Stimulated activated CD8-positive, alpha-beta memory T cell treated with anti-CD3 and anti-CD28 coated beads, Interleukin-15, amount 100 ng/mL, for 1 hour (primary cell): ENCODE measurements at places on chromosomes 16 and 17.

DNA sequence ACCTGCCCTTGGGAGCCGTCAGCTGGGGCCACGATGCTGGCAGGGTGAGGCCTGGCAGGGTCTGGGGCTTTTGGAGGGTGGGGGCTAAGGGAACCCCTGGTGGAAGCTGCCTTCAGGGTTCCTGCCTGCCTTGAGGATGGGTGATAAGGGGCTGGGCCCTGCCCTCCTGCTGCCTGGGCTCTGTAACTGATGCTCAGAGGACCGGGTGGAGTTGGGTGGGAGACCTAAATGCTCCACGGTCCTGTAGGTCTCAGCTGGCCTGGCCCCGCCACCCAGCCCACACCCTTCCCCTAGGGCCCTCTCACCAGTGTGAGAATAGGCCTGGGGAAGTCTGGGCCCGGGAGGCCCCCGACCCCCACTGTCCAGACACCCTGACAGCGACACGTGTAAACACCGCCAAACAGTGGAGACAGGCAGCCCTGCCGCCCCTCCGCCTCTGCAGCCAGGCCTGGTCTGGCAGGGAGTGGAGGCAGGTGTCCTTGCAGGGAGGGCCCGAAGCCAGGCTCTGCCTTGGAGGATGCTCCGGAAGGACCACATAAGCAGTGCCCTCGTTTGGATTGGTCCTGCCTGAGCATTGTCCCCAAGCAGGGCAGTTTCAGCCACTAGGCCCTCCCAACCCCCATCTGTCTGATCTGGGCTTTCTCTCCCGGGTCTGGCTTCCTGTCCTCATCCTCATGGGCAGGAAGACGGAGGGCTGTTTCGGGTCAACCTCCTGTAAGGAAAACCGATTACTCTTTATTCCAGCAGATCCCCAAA, 6.5 kb upstream of the BAHCC1 start:
- no peak for DNase-seq

DNA sequence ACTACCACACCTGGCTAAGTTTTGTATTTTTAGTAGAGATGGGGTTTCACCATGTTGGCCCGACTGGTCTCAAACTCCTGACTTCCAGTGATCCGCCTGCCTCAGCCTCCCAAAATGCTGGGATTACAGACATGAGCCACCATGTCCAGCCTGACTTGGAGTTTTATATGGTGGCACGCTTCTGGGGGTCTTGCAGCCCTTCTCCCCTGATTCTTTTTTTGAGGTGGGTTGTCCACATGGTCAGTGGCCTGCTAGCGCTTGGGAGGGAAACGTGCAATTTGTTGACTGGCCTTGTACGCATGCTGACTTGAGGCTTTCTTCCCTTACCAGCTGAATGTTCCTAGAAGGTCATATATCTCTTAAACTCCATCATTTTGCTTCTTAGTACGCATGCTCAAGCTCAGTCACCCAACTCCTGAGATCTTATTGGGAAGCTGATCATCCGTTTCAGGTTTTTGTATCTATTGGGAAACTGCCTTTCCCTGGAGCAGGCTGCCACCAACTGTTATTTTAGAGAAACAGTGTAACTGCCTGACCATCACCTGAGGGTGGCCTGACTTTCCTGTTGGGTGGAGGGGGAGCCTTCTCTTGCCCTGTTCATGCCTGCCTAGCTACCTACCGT, 13.7 kb upstream of the LDHD start:
- no peak for DNase-seq

- DNase-seq, result peak; percentile 20
Measured at GRCh38 chr17:19867079-19867328, 732 bp downstream of the ULK2 start.

GRCh38 chr16:4776141-4776705, 9.3 kb upstream of the ZNF500 start:
- no peak for DNase-seq

GRCh38 chr17:74473294-74473693, 6.9 kb downstream of the CD300A start:
- no peak for DNase-seq

DNA sequence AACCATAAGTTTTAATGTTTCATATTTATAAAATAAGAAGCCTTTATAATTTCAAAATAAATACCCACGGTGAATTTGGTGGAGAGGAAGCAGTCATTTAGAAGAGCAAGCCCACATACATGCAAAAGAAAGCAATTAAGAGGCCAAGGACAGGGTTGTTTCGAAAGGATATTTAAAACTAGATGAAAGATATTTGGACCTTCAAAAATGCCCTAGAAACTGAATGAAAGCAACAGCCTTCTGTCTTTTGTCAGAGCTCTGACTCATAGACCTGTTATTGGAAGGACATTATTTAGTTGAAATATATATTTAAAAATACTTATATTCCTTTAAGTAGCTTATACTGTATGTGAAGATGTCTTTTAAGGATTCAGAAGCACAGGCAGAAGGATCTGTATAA, 8.6 kb upstream of the METTL9 start:
- DNase-seq, result no peak

DNA sequence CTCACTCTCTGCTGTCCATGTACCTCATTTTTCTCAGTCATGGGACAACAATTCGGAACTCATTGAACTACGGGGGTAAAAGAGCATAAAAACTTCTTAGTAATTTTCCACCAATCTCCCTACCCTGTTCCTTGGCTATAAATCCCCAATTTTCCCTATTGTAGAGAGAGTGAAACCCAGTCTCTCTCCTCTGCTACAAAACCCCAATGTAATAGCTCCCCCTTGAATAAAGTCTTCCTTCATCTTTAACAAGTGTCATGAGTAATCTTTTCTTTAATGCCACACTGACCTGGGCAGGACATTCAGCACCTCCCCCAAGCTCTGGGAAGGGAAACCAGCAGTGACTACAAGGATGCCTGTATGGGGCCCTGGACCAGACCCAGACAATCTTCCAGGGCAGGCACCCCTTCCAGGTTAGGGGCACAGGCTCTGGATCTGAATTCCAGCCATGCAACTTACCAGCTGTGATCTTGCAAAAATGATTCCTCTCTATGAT, 10.2 kb upstream of the EIF1 start:
- no peak for DNase-seq

DNA sequence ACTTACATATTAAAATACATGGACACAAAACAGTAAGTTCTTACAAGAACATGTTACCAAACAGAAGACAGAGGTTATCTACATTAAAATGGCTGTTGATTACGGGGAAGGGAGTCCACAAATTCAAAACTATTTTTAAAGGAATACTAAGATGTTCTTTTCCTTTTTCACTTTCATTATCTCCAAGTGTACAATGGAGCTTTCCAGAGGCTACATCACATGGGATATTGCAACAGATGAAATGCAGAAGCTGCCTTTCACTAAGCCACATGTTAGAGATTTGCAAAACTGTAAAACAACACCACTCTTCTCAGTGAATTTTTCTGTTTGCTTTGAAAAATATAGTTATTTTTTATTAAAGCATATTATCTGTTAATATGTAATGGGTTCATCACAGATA, 53.6 kb downstream of the XPO6 start:
- no peak for DNase-seq

DNA sequence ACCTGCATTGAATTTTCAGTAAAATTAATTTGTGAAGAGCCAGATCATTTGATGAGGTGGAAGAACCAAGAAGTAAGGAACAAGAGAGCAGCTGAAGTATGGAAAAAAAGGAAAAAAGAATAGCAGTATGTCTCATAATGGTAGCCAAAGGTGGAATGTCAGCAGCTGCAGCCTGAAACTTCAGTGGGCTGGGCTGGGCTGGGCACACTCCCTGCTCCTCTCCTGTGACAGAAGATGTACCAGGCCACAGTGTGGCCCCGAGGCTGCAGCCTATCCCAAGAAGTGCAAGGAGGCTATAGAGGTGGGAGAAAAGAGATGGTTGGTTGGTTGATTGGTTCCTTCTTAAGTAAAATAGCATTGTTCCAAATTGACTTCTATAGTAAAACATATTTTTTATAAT, 84.5 kb downstream of the TNRC6C start:
- DNase-seq, result no peak

DNA sequence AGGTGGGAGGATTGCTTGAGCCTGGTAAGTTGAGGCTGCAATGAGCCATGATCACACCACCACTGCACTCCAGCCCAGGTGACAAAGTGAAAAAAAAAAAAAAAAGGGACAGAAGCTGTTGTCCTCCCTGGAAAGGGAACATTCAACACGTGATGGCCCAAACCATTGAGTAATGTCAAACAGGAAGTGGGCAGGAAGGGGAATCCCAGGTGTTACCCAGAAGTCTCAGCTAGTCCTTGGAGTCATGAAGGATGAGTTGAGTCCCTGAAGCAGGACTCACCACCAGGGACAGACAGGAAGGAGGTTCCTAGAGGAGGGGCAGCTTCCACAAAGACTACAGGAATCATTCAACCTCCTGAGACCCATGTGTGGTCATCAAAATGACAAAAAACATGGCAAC, 19.8 kb upstream of the CMIP start:
- no peak for DNase-seq

DNA sequence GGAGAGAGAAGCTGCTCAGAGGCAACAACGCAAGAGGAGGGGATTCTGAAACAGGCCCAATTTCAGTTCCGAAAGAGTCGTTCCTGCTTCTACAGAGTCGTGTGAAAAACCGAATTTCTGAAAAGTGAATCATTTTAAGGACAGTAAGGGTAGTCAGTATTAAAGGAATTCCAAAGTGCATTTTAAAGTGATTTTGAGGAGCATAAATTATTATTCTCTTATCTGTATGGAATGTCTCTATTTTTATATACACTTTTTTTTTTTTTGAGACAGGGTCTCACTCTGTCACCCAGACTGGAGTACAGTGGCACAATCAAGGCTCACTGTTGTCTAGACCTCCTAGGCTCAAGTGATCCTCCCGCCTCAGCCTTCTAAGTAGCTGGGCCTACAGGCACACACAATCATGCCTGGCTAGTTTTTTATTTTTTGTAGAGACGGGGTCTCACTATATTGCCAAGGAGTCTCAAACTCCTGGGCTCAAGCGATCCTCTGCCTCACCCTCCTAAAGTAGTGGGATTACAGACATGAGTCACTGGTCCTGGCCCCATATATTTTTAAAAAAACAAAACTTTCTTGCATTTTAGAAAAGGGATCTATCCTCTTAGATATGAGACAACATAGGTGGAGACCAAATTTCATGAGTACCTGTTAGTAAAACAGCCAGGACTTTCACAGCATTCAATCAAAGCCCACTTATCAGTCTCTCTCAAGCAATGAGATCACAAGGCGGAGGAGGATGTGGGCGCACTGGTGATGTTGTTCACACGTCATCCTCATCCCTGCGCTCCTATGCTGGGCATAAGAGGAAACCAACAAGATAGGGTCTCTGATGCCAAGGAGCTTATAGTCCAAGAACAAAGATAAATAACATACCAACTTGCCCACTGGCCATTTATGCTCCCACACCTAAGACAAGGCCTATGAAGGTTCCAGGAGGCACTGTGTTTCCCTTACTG, 53.2 kb downstream of the SMG6 start:
- DNase-seq, result no peak

GRCh38 chr16:80298676-80299075, 242.1 kb upstream of the DYNLRB2 start:
- no peak for DNase-seq

DNA sequence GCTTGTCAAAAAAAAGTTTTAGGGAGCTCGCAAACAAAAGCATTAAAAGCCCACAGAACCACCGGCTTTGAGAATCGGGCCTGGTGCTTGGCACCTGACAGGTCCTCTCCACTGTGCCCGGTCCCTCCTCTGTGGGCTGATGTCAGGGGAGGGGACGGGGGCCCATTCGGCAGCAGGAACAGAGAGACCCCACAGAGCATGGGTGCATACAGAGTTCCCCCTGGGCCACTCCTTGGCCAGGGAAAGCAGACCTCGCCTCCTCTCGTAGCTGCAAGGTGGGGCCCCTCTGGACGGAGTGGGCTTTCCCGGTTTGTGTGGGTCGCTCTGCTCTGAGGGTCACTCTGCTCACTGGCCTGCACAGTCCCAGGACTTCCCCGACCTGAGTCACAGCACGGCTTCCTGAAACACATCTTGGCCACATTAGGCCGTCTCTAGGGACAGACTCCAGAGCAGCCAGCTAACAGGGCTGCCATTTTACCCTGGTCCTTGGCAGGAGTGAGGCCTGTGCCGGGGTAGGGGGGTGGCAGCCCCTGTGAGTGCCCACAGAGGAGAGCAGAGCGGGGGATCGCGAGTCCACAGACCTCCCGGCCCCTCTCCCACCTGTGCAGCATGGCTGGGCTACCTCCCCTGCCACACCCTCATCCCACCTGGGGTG, 11.1 kb downstream of the CBFA2T3 start:
- DNase-seq, result no peak

- DNase-seq, result no peak
Measured at GRCh38 chr17:32268734-32269288, 3.2 kb downstream of the RHBDL3 start.

- DNase-seq, result no peak
Measured at GRCh38 chr16:69244336-69244735, 57.4 kb downstream of the SNTB2 start.

DNA sequence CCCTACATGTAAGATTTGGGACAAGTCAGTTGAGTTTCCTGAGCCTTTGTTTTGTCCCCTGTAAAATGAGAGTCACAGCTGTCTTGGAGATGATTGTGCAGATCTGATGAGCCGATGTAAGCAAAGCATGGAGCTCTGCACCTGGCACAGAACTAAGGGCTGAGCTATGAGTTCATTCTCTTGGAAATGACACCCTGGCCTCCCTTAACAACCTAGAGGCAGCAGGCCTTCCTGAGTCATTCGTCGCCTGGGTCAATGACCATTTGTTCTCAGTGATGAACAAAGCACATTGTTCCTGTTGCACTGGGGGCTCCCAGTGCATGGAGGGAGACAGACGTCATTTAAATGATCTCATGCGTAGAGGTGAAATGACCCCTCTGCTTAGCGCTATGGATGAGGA, 62.8 kb upstream of the GCSH start:
- DNase-seq, result no peak

DNA sequence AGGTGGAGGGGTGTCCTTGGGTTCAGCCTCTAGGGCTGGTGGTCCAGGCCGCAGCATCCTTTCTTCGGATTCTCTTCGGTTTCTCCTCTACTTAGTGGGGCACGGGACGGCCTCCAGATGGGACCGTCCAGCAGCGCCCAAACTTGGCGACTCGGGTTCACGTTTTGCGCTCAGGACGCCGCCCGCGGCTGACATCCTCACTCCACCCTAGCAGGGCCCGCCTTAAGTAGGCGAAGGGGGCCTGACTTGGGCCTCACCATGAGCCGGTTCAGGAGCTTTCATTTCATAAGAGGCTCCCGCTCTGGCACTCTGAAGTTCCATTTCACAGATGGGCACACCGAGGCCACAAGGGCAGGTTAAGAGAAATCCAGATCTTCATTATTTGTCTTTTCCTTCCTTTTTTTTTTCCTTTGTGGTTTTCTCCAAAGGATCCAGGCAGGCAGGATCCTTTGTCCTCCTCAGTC, 141.2 kb downstream of the SEC14L1 start:
- DNase-seq, result no peak

DNA sequence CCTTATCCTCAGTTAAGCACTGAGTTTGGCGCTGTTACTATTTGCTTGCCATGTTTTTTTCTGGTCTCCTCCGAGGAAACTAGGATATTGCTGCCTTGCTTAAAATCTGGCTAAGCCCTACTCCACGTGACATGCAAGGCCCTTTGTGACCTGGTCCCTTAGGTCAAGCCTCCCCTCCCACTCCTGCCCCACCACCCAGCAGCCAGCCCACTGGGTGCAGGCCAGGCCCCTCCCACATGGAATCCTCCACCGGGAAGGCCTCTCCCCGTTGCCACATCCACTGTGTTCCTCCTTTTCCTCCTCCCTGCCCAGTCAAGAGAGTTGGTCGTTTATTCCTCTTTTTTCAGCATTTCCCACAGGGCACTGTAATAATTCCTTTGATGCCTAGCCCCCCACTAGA, 16.2 kb downstream of the PSMD3 start:
- DNase-seq, result no peak

- no peak for DNase-seq
Measured at GRCh38 chr17:82302991-82303943, 14.1 kb downstream of the CD7 start.
